Activated naive CD8-positive, alpha-beta T cell treated with anti-CD3 and anti-CD28 coated beads, Interleukin-2, amount 10 ng/mL, durations not matched to agents 7 days and 5 days (primary cell): ENCODE measurements at places on chromosomes 2 and 18. TPM values are rescaled to one million over a fixed set of nuclear protein-coding genes. Genes with fewer than 3 reads are reported as not detected.

Gene ERLEC1
- total RNA-seq = 22.2 TPM

DNA sequence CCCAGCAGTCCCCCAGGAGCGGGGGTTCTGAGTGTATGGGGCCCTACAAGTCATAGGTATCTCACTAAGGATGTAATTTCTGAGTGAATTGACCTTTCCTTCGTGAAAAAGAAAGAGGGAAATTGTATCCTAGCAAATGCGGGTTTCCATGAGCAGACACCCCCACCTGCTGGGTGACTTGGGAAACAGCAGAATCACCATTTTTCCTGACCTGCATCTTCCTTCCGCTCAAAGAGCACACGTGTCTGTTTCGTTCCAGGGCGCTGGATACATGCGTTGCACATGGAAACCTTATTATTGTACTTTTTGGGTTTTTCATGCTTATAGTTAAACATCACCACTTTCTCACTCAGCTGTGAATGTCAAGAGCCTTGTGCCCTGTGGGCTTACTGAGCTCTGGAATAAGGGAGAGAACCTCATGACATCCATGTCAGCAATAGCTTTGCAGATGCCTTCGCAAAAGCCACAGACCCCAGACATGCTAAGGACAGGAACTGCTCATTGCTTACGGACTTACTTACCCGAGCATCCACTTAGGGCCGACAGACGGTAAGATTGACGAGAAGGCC is 132.8 kb downstream of the TPO start:
- no peak for DNase-seq
- H3K27ac ChIP-seq = no peak overlapping the region
- H3K4me1 ChIP-seq = no peaks in the 10 kb centered on the region

DNA sequence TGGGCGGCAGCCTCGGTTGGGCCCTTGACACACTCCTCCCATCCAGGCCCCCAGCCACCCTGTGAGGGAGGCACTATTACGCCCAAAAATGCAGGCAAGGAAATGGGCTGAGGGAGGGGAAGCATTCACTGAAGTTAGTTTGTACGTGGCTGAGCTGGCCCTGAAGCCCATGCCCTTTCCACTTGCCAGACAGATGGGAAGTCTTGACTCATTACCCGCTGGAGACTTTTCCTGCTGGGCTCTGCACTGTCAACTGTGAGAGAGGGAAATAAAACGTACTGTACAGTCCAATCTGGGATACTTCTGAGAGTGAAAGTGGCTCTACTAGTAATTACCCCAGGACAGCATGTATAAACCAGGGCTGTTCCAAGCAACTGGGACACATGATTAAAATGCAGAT is 125.9 kb downstream of the MSH2 start:
- no peak for DNase-seq
- H3K4me1 ChIP-seq = no peaks in the 10 kb centered on the region
- no peak overlapping the region for H3K4me3 ChIP-seq
- H3K36me3 ChIP-seq = no peaks in the 10 kb centered on the region

GRCh38 chr2:37453027-37453426 is 108.6 kb downstream of the QPCT start:
- peak overlapping the region; percentile 82 for H3K27ac ChIP-seq
- peaks cover 29% of the 10 kb centered on the region for H3K4me1 ChIP-seq
- H3K4me3 ChIP-seq = peak overlapping the region; percentile 66
- DNase-seq = no peak

- H3K4me1 ChIP-seq = peaks cover 7% of the 10 kb centered on the region
- no peak for DNase-seq
- H3K36me3 ChIP-seq = peaks cover 2% of the 10 kb centered on the region
- no peak overlapping the region for H3K4me3 ChIP-seq
- no peak overlapping the region for H3K27ac ChIP-seq
- H3K27me3 ChIP-seq = no peaks in the 10 kb centered on the region
Measured at GRCh38 chr2:217407362-217407761, 547.5 kb upstream of the TNP1 start.

Gene SLC16A14
- total RNA-seq = 0.72 TPM

- no peak overlapping the region for H3K27ac ChIP-seq
- no peaks in the 10 kb centered on the region for H3K36me3 ChIP-seq
- H3K27me3 ChIP-seq = no peaks in the 10 kb centered on the region
- H3K4me3 ChIP-seq = no peak overlapping the region
- DNase-seq = no peak
Measured at GRCh38 chr2:104716061-104716460, 137.9 kb upstream of the POU3F3 start.

- no peak for DNase-seq
- H3K36me3 ChIP-seq = no peaks in the 10 kb centered on the region
- H3K4me1 ChIP-seq = no peaks in the 10 kb centered on the region
- H3K4me3 ChIP-seq = no peak overlapping the region
- H3K27me3 ChIP-seq = no peaks in the 10 kb centered on the region
Measured at GRCh38 chr2:208570851-208571763, 164.5 kb downstream of the PTH2R start.
